Smooth muscle cell of the umbilical artery (primary cell): ENCODE measurements at places on chromosomes 12 and 14. TPM values are rescaled to one million over a fixed set of nuclear protein-coding genes. Genes with fewer than 3 reads are reported as not detected.

Gene IL31
- not detected in 2 replicates for total RNA-seq

Gene NDUFA9
- 46.6 and 60.0 TPM in 2 replicates for total RNA-seq

Gene NPFF
- total RNA-seq, result not detected in 2 replicates

Gene PSMC6
- 113 and 159 TPM in 2 replicates for total RNA-seq

Gene NYNRIN
- total RNA-seq, result 1.2 and 3.0 TPM in 2 replicates

Gene CD27
- total RNA-seq, result not detected in 2 replicates

Gene HOXC4
- total RNA-seq, result 1.1 and 1.5 TPM in 2 replicates

Gene ATF1
- total RNA-seq, result 22.0 and 25.7 TPM in 2 replicates
